ENCODE measurements at places on chromosomes 1 and 21.
A peak's percentile ranks its signal among the peaks of the same experiment; 100 is the strongest.

DNA sequence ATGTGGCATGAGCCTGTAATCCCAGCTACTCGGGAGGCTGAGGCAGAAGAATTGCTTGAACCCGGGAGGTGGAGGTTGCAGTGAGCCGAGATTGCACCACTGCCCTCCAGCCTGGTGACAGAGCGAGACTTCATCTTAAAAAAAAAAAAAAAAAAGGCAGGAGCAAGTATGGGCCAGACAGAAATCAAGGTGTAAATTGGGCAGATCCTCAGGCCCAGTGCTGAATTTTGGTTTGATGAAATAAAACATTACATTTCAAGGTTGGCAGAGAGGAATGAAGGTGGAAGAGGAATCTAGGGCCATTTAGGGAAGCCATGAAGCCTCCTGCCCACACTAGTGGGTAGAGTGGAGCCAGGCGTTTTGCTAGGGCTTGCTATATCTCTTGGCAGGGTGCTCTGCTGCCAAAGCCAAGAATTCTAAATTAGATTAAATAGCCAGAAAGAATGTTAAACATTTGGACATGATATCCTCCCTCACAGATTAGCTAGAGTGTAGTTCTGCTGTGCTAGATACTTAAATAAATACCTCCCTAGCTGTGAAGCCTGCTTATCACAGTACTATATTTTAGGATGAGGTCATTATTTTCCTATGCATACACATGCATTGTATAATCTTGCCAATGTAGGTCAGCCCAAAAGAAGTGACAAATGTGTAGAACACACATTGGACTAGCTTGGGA, 16.6 kb upstream of the LGALS8 start:
- no peak for DNase-seq

- peak; percentile 65 for DNase-seq
Observed at GRCh38 chr1:61078618-61079295, 3.6 kb upstream of the NFIA start.

DNA sequence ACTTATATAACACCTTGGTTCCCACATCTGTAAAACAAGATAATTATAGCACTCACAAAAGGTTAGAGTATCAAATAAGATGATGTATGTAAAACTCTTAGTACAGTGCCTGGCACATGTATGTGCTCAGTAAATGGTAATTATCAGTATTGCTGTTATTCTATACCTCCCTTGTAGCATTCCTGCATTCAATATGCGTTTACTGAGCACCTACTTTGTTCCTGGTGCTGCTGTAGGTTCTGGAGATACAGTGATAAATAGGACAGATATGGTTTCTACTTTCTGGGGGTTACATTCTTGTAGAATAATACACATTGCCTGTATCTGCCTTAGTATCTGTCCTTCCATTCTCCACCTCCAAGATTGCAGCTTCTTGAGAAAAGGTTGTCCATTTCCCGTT, 1.2 kb upstream of the SSR2 start:
- no peak for DNase-seq

DNA sequence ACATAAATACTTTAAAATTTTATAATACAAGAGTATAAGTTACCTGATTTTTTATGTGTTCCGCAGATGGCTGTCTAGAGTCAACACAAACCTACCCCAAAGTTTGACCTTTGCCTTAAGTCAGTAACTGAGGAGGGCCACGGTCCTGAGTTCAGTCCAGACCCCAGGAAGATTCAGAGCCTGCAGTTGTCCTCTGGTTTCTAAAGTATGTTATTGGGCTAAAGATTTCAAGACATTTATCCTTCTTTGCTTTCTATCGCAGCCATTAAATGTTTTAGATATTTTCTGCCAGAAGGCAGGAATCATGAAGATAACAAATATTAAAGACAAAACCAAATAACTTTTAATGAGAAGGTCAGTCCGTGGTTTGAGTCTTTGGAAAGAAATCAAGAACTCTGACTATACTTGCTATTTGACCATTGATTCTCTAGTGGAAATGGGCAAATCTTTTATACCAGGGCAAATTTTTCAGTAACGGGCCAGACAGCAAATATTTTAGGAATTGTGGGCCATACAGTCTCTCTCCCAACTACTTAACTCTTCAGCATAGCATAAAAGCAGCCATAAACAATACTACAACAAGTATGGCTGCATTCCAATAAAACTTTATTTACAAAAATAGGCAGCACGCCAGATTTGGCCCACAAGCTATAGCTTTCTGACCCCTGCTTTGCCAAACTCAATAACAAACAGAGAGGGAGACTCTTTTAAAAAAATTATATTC, 38.0 kb upstream of the HAO2 start:
- no peak for DNase-seq

GRCh38 chr21:44482581-44483287, 27.4 kb downstream of the LRRC3 start:
- no peak for DNase-seq

- no peak for DNase-seq
Observed at GRCh38 chr1:183699616-183700160, 46.6 kb upstream of the APOBEC4 start.

GRCh38 chr1:91619881-91620280, 119.2 kb downstream of the CDC7 start:
- DNase-seq, result no peak

GRCh38 chr1:89588480-89588879, 44.4 kb upstream of the LRRC8C start:
- DNase-seq, result no peak

GRCh38 chr1:25186161-25187007, 45.9 kb downstream of the SYF2 start:
- DNase-seq, result no peak

- no peak for DNase-seq
Observed at GRCh38 chr1:181044449-181044966, 10.7 kb downstream of the MR1 start.

- DNase-seq, result no peak
Observed at GRCh38 chr1:62385923-62386322, 50.9 kb upstream of the USP1 start.

GRCh38 chr1:170676628-170677027, 12.7 kb downstream of the PRRX1 start:
- DNase-seq, result no peak

- DNase-seq, result no peak
Observed at GRCh38 chr1:17690906-17691634, 64.1 kb upstream of the ACTL8 start.

- peak; percentile 47 for DNase-seq
Observed at GRCh38 chr1:220217383-220217988, 54.8 kb downstream of the RAB3GAP2 start.

DNA sequence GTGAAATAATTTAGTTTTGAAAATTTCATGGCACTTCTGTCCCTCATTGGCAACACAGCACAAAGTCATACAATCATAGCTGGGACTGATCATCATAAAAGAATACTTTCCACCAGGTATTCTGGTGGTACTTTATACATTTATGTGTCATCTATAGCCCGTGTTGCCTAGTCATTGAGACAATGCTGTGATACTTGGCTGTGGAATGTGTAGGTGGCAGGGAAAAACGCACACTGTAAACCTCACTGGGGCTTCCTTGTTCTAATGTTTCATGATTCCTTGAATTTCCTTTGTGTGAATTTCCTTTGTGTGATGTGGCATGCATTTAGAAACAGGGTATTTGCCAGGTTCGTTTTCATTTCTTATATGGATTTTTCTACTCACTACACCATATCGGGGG, 118.3 kb downstream of the FMN2 start:
- no peak for DNase-seq

DNA sequence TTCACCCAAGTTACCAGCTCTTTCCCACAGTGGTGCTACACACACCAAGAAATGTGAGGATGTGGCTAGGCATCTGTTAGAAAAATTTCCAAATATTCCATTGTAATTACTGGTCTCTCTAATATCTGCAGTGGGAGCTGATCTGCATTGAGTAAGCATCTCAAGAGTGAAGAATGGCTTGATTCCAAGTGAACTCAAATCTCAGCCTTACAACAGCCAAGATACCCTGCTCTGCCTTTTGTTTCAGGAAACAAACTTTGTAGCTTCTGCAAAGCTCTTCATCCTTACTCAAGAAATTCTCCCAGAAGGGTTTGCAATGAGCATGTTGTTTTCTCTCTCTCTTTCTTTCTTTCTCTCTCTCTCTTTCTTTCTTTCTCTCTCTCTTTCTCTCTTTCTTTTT, 181.1 kb downstream of the FCRL5 start:
- peak; percentile 57 for DNase-seq

DNA sequence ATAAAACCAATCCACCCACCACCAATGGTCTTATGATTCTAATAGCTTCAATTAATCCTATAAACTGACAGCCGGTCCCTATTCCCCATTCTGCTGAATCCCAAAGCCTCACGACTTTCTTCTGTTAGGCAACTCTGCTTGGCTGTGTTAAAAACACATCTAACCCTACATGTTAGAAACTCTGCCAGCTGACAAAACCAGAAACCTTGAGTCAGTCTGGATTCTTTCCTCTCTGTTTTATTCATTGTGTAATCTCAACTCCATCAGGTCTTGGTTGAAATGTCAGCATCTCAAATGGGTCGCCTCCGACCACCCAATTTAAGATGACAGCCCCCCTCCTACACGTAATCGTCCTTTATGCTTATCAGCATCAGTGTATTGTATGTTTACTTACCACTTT, 312.1 kb downstream of the DISC1 start:
- no peak for DNase-seq

GRCh38 chr1:162070094-162070748, 730 bp downstream of the NOS1AP start:
- no peak for DNase-seq

DNA sequence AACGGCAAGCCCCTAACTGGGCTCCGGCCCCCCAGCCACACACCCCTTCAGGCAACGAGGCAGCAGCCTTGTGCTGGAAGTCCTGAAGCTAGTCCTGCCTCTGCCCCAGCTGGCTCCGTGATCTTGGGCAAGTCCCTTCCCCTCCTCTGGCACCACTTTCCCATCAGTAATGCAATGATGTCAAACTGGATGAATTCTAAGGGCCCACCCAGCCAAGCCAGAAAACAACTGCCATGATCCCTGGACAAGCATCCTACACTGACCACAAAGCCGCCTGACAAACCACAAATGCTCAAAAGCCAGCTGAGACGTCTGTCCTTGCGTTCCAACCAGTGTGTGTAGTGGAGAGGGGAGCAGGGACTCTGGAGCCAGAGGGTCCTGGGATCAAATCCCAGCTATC, 26.8 kb downstream of the IFFO2 start:
- no peak for DNase-seq

DNA sequence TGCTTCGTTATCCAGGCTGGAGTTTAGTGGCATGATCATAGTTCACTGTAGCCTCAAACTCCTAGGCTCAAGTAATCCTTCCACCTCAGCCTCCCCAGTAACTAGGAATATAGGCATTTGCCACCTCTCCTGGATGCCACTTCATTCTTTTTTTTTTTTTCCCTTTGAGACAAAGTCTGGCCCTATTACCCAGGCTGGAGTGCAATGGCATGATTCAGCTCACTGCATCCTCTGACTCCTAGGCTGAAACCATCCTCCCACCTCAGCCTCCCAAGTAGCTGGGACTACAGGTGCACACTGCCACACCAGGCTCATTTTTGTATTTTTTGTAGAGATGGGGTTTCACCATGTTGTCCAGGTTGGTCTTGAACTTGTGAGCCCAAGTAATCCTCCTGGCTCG, 19.3 kb downstream of the OSBPL9 start:
- DNase-seq, result no peak

DNA sequence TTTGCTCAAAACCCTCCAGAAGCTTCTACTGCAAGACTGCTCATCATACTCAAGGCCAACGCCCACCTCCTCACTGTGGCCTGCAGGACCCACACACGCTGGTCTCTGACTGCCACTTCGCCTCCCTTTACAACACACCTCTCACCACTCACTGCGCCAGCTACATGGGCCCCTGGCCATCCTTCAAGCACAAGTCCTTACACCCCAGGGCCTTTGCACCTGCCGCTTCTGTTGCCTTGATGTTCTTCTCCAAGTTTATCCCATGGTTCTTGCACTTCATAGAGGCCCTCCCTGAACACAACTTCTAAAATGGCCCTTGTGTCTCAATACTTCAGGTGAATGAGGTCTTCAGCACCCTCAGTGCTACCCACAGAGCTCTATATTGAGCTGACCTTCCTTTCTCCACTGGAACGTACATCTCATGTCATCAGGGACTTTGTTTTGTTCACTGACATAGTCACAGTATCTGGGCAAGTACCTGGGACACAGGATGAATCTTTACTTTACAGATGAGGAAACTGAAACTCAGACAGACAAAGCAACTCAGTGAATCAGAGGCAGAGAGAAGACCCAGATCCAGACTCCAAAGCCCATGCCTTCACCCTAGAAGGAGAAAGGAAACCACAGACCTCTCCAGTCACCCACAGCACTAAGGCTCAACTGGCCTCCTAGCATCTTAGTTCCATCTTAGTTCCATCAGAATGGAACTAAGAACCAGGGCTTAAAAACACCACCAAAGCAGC, 34.7 kb upstream of the CLSTN1 start:
- no peak for DNase-seq

DNA sequence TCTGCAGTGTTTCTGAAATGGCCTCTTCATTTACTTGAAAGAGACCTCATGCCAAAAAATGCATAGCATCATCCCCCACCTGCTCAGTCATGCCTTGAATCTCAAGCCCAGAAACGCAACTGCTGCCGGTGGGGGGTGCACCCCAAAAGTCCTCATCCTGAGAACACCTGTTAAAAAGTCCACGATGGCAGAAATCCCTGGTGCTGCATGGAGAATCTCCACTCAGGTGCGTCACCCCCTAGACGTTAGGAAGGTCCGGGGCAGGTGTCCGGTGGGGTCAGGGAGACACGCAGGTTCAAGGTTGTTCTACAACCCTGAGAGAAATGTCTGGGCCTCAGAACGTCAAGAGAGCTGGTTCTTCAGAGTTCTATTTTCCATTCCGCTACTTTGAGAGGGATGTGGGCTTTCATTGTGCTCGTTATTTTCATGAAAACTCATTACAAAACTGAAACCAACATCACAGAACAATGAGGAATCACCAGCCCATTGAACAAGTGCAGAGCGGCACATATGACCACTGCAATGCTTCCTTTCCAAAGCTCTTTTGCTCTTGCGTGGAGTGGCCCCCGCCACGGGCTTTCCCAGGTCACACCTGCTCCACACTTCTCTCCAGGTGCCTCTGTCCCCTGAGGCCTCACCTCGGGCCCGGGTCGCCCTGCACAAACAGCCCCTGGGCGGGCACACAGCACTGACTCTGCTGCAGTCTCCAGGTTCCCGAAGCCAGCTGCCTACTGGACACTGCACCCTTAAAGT, 201.9 kb downstream of the TOMM20 start:
- DNase-seq, result peak; percentile 61

GRCh38 chr1:209130886-209131285, 452.6 kb upstream of the CAMK1G start:
- peak; percentile 17 for DNase-seq

DNA sequence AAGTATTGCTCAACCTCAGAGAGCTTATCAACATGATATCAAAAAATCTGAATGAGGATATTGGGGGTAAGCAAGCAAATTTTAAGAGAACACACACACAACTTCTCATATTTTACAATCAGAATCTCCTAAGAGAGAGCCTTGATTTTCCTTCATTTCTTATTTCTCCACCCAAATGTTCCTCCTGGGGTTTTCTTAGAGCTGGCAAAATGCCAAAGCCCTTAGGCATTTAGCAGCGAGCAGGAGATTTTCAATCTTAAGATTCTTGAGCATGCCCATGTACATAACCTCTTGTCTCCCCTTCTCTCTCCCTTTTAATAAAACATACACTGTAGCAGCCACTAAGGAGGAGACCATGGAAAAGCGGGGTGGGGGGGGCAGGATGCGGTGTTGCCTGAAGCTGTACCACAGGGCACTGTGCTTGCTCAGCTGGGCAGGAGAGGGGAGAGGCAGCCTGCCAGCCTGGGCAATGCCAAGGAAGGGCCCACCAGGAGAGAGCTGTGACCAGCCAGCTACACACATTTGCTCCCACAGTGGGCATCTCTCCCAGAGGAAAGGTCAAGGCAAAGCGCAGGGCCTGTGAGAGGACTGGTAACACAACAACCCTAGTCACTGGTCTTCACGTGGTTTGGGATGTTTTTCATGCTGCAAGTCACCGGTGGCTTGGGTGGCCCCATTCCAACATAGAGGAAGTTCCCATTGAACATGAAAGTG, 4.3 kb downstream of the BRINP2 start:
- DNase-seq, result no peak
